ENCODE measurements at places on chromosomes 11 and 22.

DNA sequence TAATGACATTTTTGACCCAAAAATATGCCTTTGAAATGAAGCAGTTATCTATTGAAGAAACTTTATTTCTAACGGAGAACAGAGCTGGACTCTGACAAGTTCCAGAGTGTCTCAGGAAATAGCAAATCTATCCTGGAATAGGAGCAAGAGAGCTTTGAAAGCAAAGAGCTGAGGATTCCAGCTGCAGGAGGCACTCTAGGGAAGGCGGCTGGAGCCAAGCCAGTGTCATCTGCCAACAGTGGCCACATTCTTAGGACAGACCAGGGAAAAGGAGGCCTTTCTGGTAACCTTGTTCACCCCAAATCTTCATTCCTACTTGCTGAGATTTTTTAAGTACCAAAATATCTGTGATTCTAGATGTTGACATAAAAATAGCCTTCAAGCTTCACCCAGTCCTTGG, 493.5 kb upstream of the B3GAT1 start:
- DNase-seq = no peak

DNA sequence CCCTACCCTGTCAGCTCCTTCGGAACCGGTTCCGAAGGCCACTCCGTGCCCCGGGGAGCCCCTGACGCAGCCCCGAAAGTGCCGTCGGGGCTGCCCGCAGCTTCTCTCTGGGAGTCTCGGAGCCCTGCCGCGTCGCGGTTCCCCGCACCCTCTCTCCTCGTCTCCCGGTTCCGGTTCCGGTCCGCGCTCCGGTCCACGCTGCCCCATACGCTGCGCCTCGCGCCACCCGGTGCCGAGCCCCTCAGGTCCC, 618 bp downstream of the MTA2 start:
- DNase-seq = no peak

DNA sequence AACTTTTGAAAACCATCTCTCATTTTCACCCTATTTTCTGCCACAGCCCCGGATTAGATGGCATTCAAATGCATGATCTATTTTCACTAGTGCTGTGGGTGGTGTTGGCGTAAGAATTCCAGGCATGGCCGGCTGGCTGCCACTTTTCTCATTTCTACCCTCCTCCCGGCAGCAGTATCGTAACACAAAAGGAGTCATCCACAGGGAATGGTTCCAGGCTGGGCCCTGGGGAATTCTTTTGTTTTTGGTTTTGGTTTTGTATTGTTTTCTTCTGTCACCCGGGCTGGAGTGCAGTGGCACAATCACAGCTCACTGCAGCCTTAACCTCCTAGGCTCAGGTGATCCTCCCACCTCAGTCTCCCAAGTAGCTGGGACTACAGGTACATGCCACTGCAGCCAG, 13.8 kb downstream of the JAML start:
- no peak for DNase-seq

GRCh38 chr22:39207141-39208012, 37.4 kb downstream of the PDGFB start:
- no peak for DNase-seq

DNA sequence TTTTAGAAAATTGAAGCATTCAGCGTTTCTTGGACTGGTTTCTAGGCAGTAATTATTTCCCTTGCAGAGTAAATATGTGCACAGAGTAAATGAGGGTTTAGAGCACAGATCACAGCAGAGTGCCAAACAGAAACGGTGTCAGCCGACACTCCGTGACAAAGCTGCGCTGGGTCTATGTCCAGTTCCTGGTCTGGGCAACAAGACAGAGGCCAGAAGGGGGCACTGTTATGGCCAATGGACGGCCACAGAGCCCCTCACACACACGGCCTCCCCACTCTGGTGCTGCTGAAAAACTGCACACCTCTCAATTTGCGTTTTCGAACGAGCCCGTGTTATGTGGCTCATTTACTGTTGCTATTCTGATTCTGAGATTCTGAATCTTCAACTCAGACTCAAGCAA, 180.7 kb downstream of the MPPED1 start:
- no peak for DNase-seq

GRCh38 chr11:62654297-62654696, 1.2 kb upstream of the INTS5 start:
- DNase-seq = no peak

DNA sequence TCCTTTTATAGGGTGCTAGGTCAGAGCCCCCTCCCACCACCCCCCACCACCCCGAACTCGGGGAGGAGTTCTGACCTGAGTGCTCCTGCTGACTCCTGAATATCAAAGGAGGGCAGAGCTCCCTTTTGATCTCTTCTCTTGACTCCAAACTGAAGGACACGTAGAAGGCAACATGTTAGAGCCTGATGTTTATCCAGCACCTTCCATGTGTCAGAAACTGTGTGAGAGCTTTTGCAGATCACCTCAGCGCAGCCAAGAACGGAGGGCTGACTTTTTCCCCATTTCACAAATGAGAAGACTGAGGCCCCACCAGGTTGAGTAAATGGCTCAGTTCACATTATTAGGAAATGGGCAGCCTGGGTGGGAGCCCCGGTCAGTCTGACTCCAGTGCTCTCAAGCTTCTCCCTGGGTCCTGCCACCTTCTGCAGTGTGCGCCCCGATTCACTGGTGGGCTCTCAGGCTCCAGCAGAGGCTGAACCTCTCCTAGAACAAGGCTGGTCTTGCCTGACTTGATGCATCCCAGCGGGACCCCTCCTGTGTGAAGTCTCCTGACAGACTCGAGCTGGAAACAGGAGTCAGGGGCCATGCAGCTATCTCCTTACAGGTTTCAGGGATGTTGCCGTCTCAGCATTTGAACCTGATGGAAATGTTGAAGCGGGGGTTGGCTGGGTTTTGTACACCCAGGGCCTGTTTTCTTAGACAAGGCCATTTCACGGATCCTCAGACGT, 98.5 kb downstream of the TSPAN18 start:
- DNase-seq = no peak

DNA sequence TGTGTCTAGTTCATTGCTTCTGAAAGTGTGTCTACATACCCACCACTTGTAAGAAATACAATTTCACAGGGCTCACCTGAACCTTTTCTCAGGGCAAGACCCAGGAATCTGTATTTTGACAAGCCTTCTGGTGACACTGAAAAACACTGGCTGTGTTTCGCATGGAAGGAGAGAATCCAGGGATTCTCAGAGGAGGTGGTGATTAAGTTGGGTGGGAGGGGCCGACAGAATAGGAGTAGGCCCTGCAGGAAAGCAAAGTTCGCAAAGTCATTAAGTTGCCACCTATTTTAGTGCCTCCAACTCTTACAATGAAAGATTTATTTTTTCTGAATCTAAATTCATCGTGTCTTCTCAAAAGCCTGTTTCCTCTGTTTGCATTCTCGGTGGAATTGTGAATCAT, 186.8 kb downstream of the FAT3 start:
- no peak for DNase-seq

GRCh38 chr11:6611092-6611962, 689 bp downstream of the TAF10 start:
- DNase-seq = no peak

- no peak for DNase-seq
Observed at GRCh38 chr11:40273192-40273732, 1186.2 kb downstream of the LRRC4C start.

DNA sequence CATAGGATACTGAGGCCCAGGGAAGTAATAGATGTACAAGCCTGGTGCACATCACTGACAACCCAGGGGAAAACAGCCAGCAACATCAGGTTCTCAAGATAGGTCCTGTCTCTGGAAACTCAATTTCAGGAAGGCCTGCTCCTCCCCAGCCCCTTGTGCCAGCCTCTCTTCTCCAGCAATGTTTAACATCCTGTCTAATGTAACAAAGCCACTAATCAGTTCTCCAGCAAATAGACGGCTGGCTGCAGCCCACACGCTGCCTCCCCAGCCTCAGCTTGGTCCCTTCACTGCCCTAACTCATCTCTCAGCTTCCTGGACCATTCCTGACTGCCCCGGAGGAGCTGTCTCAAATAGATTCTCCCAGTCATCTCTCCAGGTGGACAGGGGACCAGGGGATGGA, 37.8 kb downstream of the RPL27A start:
- no peak for DNase-seq

DNA sequence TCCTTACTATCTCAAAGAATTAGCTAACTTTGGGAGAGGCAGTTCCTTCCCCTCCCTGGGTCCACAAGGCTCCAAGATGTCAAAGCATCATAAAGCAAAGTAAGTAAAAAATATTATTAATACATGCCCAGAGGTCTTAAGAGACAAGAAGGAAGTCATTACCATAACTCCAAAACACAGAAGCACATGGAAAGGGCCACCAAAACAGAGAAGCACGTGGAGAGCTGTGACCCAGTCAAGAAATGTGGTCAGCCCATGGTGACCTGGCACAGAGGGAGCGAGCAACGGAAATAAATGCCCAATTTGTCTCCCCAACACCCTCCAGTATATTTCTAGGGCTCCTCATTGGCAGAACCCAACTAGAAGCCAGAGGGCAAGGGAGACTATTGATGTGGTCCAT, 277.5 kb upstream of the API5 start:
- DNase-seq = no peak

DNA sequence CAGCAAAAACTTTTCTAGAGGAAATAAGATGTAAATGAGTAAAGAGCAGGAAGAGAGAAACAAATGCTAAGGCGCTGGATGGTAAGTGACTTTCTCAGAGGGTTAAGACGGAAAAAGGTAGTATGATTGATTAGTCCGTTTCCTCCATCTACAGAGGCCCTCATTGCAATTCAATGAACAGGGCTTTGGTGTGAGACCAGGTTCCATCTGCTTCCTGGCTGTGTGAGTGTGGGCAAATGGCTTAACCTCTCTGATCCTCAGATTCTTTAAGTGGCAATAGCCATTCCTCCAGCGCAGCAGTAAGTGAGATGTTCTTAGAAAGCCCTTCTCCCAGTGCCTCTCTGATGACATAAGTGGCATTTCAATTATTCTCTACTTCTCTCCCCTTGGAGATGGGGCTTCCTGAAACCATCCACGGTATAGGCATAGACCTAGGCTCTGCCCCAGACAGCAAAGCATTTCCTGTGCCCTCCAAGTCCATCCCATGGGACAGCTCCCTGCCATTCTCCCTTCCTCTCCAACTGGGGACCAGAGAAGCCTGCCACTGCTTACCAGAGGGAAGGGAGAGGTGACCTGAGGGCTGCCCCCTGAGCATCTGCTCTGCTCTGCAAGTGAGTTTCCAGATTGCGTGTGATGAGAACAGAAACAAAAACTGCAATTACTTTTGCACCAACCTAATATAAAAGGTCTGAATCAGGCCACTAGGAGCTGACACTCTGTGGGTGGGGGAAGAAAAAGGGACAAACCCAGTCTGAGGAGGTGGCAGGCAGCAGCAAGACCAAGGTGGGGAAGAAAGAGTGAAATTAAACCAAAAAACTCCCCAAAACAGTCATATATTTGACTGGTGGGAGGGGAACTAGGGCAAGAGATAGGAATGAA, 12.7 kb upstream of the CD44 start:
- no peak for DNase-seq

- DNase-seq = no peak
Observed at GRCh38 chr11:67366961-67367760, 6.2 kb downstream of the CLCF1 start.

DNA sequence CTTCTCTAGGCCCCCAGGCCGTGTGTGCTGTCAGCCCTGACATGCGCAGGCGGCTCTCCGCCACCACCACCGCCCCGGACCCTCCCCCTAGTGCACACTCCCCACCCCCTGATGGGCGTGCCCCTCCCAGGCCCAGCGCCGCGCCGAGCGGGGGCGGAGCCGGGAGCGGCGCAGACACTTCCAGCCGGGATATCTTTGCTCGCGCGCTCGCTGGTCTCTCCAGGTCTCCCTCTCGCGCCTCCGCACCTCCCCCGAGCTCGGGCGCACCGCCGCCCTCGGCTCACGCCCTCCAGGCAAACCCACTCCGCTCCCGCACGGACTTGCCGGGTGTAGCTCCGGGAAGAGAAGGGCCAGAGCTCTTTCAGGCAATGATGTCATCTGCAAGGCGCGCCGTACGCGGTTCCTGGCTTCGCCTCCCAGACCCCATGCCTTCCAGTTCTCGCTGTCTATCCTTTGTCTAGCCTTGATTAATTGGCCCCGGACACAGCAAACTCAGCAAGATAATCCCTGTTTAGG, at the start of gene SCN3B:
Gene SCN3B (minus strand): TSS at position 59 of the 516 bp plus-strand sequence. CDS start 823 bp downstream, outside the sequence.
- DNase-seq = peak; percentile 64

- DNase-seq = no peak
Observed at GRCh38 chr22:43377896-43378704, 33.7 kb upstream of the MPPED1 start.

- no peak for DNase-seq
Observed at GRCh38 chr11:125207866-125208425, 43.4 kb downstream of the PKNOX2 start.

GRCh38 chr11:129451524-129451923, 75.9 kb downstream of the BARX2 start:
- no peak for DNase-seq

GRCh38 chr11:66641834-66642233, 3.3 kb downstream of the RBM4 start:
- DNase-seq = no peak

GRCh38 chr11:132941761-132942160, 590.5 kb downstream of the OPCML start:
- no peak for DNase-seq

DNA sequence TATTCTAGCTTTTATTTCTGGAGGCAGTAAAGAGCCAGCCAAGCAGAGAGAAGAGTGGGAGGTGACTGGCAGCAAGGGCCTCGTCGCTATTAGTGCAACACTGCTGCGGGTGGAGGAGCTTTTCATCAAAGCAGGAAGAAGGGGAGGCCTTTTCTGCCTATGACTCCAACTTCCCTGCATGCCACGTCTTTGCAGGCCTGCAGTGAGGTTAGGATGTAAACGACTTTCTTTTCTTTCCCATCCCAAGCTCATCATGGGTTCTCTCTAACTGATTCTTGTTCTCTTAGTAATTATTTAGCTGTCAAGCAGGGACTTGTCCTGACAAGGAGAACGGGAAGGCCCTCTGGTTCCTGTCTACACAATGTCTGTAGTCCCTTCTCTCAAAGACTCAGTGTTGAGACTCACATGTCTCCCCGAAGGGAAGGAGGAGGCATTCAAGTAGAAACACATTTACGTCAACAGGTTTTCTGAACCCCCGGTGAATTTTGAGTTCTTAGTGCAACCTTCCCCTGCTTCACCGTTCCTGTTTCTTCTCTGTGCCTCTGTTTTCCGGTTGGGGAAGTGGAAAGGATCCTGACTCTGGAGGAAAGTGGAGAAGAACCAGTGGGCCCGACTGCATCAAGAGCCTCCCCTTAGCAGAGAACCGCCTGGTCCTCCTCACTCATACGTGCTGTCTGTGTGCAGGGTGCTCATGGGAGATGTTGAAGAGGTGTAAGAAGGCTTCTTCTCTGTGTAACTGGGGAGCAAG, 56.9 kb downstream of the PACS1 start:
- no peak for DNase-seq

GRCh38 chr11:122190768-122191167, 74.8 kb upstream of the BLID start:
- no peak for DNase-seq

DNA sequence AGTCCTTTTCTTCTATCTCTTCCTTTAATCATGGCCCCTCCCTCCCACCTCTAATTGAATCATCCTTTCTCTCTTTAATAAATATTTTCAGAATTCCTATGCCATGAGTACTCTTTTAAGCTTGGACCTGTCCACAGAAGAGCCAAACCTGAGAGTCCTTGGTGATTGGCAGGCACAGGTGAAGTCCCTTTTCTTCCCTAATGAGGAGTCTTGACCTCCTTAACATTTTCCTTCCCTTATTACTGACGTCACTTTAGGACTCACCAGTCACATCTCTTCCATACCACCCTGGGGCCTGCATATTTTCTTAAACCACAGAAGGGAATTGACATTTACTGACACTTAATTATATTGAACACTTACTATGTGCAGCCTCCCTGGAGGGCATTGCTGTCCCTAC, 41.0 kb upstream of the RASSF10 start:
- no peak for DNase-seq

- DNase-seq = no peak
Observed at GRCh38 chr11:63014408-63015055, 1.1 kb downstream of the SLC22A8 start.
